Neuronal stem cell (in vitro differentiated cells): ENCODE measurements at places on chromosomes 16 and 17.

DNA sequence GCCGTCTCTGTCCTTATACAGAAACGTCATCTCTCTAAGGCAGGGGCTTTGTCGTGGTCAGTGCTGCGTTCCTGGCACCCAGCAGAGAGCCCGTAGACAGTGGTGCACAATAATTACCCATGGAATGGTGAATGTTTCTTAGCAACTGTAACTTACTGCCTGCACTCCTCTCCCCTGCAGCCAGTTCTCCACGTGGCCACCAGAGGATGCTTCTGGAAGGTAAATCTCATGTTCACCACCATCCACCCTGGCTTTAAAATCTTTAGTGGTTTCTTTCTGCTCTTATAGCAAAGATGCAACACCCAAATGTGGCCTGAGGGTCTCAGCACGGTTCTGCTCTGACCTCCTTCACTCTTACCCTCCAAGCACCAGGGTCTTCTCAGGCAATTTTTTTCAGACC, 150.8 kb downstream of the GRIN2A start:
- H3K27me3 ChIP-seq = no peaks in the 10 kb centered on the region
- no peak for DNase-seq
- H3K27ac ChIP-seq = no peak overlapping the region

DNA sequence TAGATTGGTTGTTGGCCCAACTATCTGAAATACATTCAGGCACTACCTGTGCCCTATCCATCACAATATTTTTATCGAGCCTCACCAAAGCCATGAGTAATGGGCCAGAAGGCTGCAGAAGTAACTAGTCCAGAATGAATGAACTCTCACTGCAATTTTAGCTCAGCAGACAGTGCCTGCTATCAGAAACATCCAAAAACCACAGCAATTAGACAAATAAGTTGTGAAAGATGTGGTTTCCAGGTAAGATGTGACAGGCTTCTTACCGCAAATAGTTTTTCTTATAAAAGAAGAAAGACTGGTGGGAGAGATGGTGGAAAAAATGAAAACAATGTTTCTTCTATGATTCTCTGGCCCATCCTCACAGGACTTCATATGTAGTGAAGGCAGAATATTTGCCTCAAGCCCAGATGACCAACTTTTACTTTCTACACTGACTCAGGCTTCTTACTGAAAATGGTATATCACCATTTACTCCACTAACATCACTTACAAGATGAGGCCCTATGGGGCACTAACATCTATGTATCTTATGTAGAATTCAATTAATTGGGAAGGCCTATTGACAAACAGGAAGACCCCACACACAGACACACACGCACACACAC, 9.8 kb upstream of the RFFL start:
- no peak for DNase-seq
- no peaks in the 10 kb centered on the region for H3K36me3 ChIP-seq
- no peaks in the 10 kb centered on the region for H3K27me3 ChIP-seq
- H3K4me1 ChIP-seq = no peaks in the 10 kb centered on the region

DNA sequence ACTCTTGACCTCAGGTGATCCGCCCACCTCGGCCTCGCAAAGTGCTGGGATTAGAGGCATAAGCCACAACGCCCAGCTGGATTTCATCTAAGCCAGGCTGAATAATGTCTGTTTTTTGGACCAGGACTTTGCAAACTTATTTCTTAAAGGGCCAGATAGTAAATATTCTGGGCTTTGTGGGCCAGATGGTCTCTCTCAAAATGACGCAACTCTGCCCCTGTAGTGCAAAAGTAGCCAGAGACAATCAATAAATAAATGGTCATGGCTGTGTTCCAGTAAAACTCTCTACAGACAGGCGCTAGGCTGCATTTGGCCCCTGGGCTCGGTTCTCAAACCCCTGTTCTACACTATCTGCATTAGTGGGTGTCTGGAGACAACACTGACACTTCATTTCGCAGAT, 121.9 kb upstream of the CDH13 start:
- H3K4me3 ChIP-seq = no peak overlapping the region
- no peaks in the 10 kb centered on the region for H3K27me3 ChIP-seq
- peaks cover 6% of the 10 kb centered on the region for H3K4me1 ChIP-seq
- H3K27ac ChIP-seq = no peak overlapping the region
- no peak for DNase-seq
- no peaks in the 10 kb centered on the region for H3K36me3 ChIP-seq

DNA sequence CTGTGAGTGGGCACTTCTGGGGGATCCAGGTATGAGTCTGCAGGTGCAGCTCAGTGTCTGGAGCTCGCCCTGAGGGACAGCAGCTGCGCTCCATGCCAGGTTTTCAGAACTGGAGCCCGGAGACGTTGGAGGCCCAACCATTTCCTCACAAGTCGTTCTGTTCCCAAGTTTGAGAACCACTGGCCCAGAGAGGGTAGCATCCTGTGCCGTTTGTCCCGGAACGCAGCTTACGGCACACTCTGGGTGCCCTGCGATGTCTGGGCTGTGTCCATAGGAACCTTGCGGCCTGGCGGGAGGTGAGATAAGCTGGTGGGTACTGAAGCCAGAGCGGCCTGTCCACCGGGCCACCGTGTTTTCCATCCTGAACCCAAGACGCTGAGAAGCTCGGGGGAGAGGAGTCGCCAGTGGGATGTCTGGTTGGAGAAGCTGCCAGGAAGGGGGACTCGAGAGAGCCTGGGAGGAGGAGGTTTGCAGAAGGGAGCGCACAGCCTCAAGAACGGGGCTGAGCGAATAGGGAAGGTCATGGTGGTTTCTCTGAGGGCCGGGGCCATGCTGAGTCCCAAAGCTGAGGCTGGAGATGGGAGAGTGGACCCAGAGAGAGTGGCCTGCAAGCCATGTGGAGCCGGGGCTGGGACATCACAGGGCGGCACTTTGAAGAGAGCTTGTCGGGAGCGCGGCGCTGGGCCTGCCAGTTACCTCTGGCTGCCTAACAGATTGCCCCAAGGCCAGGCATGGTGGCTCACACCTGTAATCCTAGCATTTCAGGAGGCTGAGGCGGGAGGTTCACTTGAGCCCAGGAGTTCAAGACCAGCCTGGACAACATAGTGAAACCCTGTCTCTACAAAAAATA, 211.0 kb upstream of the GSE1 start:
- DNase-seq = no peak
- H3K4me1 ChIP-seq = peaks cover 19% of the 10 kb centered on the region
- H3K36me3 ChIP-seq = peaks cover 2% of the 10 kb centered on the region

GRCh38 chr17:8176197-8176940, at the start of gene TMEM107:
TSS of gene TMEM107 (minus strand) at chr17:8176380. CDS start at chr17:8176286, 94 bp downstream.
- peak; percentile 84 for DNase-seq
- H3K36me3 ChIP-seq = no peaks in the 10 kb centered on the region
- H3K27me3 ChIP-seq = no peaks in the 10 kb centered on the region

- no peak overlapping the region for H3K4me3 ChIP-seq
- H3K36me3 ChIP-seq = peaks cover 2% of the 10 kb centered on the region
- H3K27ac ChIP-seq = no peak overlapping the region
- peaks cover 2% of the 10 kb centered on the region for H3K4me1 ChIP-seq
- DNase-seq = no peak
- H3K27me3 ChIP-seq = peaks cover 8% of the 10 kb centered on the region
Observed at GRCh38 chr16:19085679-19086200, 18.3 kb downstream of the COQ7 start.
